Hematopoietic multipotent progenitor cell treated with erythropoietin and hydrocortisone succinate and interleukin-3 and kit ligand, for 15 days (in vitro differentiated cells): ENCODE measurements at places on chromosomes 1 and 21.
A peak's percentile ranks its signal among the peaks of the same experiment; 100 is the strongest.

DNA sequence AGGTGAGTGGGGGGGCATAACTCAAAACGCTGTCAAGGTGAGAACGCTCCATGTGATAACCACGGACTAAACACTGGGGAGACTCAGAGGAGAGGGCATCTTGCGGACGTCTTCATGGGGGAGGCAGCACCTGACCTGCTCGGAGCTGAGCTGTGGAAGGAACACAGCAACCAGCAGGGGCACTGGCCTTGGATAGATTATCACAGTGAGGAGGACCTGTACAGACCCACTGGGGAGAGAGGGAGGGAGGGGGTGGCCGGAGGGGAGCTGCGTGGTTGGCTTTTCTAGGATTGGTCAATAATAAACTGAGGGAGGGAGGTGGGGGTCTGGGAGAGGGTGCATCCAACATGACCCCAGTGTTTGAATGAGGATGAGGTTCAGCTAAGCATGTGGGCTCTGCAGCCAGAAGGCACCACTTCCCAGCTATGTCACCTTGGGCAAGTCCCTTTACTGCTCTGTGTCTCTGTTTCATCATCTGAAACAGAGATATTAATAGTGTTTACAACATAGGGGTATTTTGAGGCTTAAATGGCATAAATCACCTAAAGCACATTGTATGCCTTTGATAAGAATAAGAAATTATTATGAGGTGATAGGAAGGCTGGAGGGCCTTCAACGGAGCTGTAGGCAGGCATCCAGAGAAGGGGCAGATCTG, 123.3 kb downstream of the GRIK3 start:
- no peak for DNase-seq

GRCh38 chr1:182995894-182996293, 27.3 kb upstream of the LAMC1 start:
- DNase-seq = no peak

DNA sequence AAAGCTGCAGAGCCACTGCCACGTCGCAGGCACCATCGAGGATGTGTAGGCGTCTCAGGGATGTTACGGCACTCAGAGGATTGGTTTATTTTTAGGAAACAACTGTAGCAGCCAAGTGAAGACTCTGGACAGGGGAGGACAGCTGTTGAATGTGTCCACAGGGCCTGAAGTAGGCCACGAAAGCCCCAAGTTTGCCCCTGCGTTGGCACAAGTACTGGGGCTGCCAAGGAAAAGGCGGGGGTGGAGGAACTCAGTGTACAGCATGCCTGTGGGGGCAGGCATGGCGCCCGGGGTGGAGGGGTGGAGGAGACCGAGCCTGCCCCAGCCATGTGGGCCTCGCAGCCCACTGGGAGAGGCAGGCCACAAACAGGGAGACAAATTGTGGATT, 89.7 kb downstream of the ADARB1 start:
- DNase-seq = no peak

DNA sequence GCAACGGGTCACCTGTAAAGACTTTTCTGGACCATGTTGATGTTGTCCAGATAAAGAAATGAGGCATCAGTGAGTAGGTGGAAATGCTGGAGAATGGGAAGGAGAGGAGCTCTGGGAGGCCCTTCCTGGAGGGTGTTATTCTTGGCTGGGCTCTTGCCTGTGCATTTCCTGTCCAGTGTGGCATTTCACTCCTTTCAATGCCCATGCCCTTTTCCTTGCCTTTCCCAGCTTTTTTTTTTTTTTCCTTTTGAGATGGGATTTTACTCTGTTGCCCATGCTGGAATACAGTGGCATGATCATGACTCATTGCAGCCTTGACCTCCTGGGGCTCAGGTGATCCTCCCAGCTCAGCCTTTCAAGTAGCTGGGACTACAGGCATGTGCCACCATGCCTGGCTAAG, 11.8 kb downstream of the NOS1AP start:
- DNase-seq = no peak

DNA sequence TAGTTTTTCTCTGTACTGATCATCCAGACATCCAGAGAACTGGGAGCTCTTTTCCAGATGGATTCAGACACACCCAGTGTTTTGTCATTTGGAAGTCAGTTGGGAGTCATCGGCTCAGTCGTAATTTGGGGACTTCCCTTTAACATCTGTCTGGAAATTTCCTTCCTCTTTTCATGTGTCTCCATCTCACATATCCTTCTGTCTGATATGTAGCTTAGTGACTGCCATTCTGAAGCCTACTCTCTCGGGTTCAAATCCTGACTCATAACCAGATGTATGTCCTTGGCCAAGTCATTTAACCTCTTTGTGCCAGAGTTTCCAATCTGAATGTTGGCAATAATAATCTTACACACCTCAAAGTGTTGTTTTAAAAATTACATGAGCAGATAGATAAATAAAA, 3.0 kb downstream of the MORC3 start:
- DNase-seq = peak; percentile 48

GRCh38 chr1:52368383-52369172, 2.6 kb upstream of the CC2D1B start:
- DNase-seq = peak; percentile 47

- no peak for DNase-seq
Measured at GRCh38 chr1:83546874-83547273, 452.1 kb downstream of the TTLL7 start.

DNA sequence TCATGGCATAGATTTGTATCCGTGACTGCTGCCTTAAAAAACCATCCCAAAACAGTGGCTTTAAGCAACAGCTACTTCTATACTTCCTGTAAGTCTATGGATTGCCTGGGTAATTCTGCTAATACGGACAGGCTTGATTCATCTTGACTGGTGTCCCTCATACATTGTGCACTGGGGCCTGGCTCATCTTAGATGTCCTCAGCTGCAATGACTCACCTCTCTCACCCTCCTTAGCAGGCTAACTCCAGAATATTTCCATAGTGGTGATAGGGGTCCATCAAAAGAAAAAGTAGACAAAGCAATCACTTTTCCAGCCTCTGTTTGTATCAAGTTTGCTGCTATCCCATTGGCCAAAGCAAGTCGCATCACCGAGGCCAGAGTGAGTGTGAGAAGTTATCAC, 409.1 kb upstream of the KAZN start:
- no peak for DNase-seq

DNA sequence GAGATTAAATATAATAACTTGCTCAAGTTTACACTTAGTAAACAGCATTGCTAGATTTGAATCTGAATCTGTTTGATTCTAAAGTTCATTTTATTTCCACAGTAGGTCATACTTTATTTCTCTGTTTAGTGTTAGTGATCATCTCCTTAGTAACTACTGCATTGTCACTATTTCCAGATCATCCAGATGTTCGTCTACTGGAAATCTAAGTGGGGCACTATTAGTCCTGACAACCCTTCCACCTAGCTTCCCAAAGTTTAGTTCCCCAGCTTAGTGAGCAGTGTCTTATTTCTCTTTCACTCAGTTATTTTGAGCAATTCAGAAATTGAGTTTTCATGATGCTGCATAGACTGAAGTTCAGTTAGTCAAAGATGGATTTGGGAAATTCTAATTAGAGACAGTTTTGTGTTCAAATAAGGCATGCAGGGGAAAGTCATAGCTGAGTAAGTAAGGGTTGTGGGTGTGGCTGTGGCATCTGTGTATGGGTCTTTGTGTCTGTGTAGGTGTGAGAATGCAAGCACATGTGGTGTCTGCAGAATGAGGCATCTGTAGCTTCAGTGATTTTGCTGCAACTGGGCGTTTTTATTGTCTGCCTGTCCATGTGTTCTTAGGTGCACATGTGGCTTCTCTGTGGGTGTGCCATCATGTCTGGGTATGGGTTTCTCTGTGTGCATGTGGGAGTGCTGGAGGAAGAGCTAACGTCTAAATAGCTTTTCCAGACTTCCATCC, 107.3 kb downstream of the NTMT2 start:
- no peak for DNase-seq

DNA sequence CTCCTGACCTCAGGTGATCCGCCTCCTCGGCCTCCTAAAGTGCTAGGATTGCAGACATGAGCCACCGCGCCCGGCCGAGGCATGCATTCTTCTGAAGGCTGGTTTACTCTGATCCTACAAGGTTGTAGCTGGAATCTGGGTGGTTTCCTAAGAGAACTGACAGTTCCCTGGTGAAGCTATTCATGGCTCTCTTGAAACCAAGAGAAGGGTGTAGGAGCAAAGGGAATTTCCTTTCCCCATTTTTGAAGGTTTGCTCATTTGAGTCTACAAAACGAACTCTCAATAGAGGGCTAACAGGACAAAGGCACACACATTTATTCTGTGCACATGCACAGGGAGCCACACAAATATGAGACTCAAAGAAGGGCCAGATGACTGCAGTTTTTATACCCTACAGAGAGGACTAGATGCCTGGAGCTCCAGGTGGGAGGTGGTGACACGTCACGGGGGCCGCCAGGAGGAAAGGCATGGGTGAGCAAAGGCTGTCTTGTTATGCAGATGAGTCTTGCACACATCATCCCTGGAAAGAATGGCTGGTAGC, 49.5 kb upstream of the ERRFI1 start:
- no peak for DNase-seq

DNA sequence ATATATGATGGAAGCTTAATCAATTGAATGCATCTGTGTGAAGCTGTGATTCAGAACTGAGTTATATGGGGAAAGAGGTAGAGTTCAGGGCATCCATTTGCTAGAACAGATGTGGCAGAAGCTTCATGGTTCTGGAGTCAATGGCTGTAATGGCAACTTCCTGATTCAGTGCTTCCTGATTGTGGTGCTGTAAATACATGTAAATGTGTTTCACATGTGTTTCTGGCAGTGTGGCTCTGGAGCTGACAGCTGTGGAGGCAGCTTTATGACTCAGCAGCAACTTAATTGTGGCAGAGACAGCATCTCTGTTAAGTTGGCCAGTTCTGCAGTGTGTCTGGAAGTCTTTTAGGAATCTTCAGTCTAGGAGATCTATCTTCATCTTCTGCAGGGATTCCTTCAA, 226.6 kb upstream of the ZRANB2 start:
- DNase-seq = no peak

GRCh38 chr1:113178522-113178921, 105.5 kb downstream of the LRIG2 start:
- DNase-seq = no peak

GRCh38 chr1:45373573-45373972, 33.3 kb upstream of the MUTYH start:
- no peak for DNase-seq

DNA sequence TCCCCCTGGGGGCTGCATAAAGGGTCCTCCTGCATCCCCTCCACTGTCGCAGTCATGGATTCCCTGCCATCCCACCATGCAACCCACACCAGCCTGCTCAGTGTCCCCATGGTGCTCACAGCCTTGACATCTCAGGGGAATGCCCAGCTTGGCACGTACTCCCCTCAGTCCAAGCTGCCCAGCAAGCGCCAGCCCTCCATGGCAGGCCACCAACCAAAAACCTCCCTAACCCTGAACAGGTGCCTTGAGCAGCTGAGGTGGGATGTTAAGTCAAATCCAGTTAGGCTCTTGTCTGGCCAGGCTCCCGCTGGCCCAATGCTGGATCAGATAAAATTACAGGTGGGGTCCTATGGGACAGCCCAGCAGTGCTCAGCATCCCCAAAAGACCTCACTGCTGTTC, 341 bp downstream of the VTCN1 start:
- DNase-seq = no peak

GRCh38 chr1:108054396-108054795, 89.4 kb upstream of the VAV3 start:
- no peak for DNase-seq

DNA sequence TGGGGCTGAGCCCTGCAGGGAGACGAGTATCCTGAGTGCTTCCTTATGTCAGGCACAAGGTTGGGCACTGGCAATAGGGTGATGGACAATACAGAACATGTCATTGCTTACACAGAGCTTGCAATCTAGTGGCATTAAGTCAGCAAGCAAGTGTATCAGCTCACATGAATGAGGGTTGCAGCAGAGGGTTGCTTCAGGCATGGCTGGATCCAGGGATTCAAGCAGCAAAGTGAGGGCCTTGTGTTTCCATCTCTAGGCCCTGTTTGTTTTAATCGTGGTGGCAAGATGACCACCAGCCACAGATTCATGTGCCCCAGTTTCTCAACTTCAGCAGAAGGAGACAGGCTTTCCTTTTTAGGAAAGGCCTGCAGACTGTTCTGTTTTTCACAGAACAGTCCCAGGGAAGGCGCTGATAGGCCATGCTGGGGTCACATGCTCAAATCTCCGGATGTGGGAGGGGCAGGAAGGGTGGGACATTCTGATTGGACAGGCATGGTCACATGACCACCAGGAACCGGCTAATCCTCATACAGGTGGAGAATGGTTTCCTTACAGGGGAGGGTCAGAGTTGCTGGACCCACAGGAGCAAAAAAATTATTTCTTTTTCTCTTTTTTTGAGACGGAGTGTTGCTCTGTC, 14.4 kb downstream of the PLOD1 start:
- peak; percentile 30 for DNase-seq

DNA sequence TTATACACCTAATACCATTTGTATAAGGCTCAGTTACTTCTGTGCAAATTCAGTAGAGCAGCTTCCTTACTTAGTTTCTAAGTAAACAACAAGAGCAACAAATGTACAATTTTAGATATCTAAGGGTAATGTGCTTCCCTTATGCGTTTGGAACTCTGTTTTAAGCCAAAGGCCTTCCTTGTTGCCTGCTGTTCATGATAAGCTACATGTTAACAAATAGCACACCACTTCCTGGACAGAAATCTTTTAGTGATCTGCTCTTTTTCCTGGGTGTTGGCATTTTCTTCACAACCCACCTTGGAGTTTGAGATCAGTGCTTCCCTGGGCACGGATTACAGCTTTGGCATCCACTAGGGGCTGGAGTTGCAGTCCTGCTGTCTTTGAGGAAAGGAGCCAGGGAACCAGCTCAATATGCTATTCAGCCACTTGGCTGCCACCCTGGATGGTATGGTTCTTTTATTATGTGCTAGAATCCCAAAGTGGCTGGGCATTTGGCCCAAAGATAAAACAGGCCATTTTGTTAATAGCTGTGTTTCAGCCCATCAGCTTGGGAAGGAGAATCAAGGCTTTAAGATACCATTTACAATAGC, 55.6 kb upstream of the ADAR start:
- DNase-seq = no peak

DNA sequence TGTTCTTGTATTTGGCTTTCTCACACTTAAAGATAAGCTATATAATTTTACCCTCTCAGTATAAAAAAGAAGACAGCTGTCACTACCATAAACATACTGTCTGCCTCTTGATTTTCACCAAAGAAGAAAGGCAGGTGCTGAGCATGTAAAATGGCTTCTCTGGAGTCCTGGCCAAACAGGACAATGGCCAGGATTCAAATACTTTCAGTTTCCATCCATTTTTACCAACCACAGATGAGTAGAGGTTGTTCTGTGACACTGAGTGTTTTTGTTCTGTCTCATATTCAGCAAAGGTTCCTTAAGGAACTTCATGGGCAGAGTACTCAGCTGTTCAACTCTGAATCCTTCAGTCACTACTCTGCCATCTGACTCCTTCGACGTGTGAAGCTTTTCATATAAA, 29.4 kb upstream of the RAB3GAP2 start:
- DNase-seq = no peak

- no peak for DNase-seq
Measured at GRCh38 chr1:54348700-54349021, 57.5 kb downstream of the SSBP3 start.

DNA sequence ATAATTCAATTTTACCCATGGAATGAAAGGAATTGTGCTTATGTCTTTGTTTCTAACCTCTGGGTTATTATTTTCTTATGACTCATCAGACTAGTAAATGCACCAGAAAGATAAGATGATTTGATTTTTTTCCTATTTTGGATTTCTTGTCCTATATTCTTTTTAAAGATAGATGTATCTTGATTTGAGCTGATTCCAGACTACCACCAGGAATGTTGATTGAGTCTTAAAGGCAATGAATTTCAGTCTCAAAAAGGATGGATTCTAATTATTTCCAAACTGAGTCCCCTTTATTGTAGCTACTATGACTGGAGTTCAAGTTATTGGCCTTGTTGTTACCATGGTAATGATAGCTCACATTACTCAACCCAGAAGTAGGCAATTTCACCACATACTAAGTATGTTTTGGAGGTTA, 95.8 kb upstream of the RGS4 start:
- DNase-seq = no peak
